Stimulated activated CD8-positive, alpha-beta memory T cell treated with anti-CD3 and anti-CD28 coated beads, Interleukin-4, amount 100 ng/mL, for 1 hour (primary cell): ENCODE measurements at places on chromosomes 7 and 10.

DNA sequence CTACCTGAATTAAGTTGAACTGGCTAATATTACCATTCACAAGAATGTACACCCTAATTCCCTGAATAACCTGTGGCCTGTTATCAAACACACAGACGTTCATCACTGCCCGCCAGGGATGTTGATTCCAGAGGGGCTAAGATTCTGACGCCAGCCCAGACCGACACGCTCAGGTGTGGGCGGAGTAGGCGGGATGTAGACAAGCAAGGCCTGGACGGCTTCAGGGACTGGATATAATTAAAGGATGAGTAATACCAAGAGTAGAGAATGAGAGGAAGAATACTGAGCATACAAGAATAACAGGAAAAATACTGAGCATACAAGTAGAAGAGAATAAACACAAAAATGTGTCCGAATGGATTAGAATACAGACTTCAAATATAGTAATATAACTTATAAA is 29.0 kb downstream of the CUBN start:
- DNase-seq = no peak

GRCh38 chr7:4297918-4298219 is 384.2 kb upstream of the FOXK1 start:
- DNase-seq = no peak

DNA sequence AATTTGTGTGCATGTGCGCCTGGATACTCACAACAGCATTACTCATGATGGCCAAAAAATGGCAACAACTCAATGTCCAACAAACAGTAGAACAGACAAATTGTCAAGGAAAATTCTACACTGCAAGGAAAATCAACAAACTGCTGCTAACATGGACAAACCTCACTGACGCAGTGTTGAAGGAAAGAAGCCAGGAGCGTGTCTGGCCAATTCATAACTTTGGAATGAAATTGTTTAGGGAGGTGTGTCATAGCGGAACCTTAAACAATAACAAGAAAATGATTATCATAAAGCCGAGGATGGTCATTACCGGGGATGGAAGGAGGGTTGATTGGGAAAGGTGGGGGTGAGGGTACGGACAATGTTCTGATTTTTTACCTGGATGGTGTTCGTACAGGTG is 29.1 kb downstream of the ALOX5 start:
- DNase-seq = no peak

- DNase-seq = no peak
These were observed 64.3 kb upstream of the CCDC6 start for GRCh38 chr10:59970396-59971368.

- DNase-seq = no peak
These were observed 18.1 kb downstream of the CEP55 start for GRCh38 chr10:93514521-93514920.

DNA sequence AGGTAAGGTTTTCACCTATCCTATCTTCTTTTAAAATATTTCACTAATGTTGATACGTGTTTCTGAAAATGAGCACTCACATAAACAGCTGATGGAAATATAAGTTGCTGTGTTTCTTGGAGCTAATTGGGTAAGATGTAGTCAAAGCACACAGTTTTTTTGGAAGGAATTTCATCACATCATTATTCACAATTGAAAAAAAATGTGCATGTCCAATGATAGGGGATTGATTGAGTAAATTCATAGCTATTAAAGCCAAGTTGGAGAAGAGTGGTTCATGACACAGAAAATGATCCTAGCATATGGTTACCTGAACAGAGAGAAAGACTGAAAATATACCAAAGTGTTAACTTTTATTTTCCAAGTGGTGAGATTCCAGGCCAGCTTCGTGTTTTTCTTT is 29.6 kb downstream of the GLI3 start:
- DNase-seq = no peak

DNA sequence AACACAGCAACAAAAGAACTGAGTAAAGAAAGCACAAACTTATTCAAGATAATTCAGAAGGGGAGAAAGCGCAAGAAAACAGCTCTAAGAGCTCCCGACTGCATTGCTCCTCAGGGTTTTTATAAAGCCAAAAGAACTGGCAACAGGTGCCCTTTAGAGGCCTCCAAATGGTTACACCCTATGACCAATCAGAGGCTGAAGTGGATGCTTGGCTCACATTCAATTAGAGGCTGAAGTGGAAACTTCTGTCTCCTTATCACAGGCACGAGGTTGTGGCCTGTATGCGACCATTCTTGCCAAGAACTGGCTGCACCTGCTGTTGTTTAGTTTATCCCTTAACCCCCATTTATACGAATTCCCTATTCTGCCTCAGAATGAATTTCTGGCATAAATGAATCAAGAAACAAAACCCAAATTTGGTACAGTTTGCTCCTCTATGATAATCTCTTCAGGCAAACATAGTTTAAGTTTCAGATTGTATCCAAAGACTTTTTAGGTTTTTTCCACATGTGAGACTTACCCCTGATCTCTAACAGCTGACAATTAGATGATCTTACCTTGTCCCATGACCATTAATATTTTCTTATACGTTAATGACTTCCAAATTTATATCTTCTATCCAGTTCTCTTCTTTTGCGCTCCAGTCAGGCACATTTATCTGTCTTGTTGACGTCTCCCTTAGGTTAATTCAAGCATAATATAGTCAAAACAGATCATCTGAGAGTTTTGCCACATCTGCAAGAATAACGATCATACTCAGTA is 504.8 kb downstream of the NXPH1 start:
- no peak for DNase-seq

DNA sequence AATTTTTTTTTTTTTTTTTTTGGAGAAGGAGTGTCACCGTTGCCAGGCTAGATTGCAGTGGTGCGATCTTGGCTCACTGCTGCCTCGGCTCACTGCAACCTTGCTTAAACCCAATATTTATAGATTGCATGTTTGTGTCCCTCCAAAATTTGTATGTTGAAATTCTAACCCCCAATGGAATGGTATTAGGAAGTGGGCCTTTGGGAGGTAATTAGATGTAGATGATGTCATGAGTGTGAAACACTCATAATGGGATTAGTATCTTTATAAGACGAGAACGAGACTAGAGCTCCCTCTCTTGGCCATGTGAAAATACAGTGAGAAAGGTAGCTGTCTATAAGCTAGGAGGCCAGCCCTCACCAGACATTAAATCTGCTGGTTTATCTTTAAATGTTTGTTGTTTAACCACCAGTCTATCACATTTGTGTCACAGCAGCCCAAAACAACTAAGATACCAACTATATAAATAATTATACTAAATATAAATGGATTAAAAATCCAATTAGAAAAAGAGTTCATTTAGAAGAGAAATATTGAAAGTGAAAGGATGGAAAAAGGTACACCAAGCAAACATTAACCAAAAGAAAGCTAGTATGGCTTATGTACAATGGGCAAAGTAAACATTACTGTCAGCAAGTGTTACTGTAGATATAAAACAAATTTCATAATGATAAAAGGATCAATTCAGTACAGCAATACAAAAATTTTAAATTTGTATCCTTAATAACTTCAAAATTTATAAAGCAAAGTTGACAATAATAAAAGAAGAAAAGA is 9.3 kb downstream of the TCAF1 start:
- no peak for DNase-seq

GRCh38 chr10:131144711-131145375 is 166.7 kb downstream of the TCERG1L start:
- no peak for DNase-seq

DNA sequence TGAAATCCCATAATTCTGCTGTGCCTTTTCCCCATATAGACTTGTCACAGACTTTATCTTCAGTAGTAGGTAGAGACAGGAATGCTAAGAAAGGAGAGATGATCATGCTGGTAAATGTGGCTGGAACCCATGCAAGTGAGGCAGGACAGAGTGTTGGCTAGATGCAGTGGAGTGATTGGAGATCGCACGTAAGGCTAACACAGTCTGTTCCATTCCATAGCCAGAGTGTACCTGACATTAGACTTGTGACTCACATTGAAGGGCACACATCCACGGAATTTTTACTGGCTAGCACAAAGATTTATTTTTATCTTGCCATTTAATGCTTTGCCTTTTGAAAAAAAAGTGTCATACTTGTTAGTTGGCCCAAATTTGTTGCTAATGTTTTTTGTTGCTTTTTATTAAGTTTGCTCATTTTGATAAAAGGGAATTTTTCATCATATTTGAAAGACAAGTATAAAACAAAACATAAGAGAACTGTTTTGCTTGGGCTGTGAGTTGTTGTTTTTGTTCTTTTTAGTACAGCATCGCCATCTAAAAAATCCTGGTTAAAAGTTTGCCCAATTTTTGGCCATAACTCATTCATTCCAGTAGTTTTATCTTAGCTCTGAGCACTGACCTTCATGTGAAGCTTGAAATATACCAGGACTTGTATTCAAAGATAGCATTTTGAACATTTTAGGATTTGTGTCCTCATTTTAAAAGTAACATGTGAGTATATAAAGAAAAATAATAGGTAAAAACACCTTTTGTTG is 81.0 kb downstream of the CPED1 start:
- DNase-seq = no peak

- no peak for DNase-seq
These were observed 126.4 kb upstream of the CCDC6 start for GRCh38 chr10:60032723-60033122.

GRCh38 chr7:100629117-100629716 is 12.1 kb downstream of the TFR2 start:
- no peak for DNase-seq

- no peak for DNase-seq
These were observed 230.1 kb upstream of the PRPS1L1 start for GRCh38 chr7:18257711-18258110.

DNA sequence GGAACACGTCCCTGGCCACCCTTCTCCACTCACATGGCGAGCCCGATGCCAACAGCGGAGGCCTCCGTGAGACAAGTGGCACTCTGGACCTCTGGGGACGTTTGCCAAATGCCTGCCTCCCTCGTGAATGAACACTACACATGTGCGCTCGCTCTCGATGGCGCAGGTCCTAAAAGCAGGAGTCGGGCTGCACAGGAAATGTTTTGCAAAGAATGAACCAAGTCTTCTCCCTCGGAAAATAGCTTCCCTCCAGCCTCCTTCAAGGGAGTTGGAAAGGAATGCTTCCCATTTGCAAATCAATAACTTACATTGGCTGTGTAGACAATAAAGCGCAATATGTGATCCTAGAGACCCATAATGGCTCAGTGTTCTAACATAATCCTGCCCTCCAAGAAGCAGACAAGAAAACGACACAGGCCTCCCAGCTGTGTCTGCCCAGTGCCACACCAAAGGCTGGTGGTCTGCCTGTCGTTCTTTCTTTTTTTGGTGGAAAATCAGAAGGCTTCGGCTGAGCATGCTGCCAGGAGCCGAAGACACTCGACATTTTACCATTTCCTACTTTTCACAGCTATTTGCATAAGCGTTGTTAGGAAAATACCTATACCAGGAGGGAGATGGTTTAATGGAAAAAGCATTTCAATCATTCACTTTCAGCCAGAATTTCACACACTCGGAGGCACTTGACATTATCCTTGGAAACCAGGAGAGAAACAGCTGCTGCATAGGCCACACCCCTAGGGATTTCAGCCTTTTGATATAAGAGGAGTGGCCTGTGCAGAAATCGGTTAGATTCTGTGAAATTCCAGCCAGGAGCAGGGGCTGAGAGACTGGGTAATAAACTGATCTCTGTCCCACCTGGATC is 38.4 kb downstream of the ATXN7L1 start:
- no peak for DNase-seq
